Hindlimb muscle (tissue), 1 donor: ENCODE measurements at places on chromosomes 5 and 9. TPM values are rescaled to one million over a fixed set of nuclear protein-coding genes. Genes with fewer than 3 reads are reported as not detected.
A peak's percentile ranks its signal among the peaks of the same experiment; 100 is the strongest.

DNA sequence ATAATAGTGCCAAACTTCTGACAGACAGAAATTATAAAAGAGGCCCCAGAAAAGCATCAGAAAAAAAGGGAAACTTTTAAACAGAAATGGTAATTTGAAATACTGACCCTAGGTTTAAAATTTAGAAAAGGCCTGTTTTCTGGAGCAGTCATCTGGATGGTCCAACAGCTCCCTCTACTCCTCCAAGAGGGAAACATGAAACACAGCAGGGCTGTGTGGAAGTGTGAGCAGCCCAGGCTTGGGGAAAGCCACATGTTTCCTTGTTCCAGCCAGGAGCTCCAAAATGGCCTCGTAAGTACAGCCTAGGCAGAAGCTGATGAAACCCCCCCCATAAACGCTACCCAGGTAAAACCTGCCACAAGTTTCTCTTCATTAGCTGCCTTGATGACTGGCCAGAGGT, 499.3 kb upstream of the ADAMTS16 start:
- peak; percentile 15 for DNase-seq

Gene KIF20A
- polyA plus RNA-seq = 17.5 TPM

Gene HEMGN
- 4.2 TPM for polyA plus RNA-seq

DNA sequence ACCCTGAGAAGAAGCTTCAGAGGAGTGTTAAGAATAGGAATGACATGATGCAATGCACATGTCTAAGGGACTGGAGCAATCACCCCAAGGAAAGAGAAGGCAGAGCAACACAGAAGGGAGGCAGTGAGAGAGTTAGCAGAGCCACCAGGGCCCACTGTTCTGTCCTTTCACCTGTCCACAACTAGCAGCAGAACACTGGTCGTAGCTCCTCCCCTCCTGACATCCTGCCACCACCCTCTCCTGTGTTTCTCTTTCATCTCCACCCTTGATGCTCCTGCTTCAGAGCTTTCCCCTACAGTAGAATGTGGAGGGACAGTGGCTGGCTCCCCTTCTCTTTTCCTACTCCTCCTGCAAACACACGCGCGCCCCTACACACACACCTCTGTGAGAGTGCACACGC, 483.4 kb upstream of the KIF2A start:
- no peak for DNase-seq

Gene BTNL3
- polyA plus RNA-seq = not detected

Gene CDX1
- 0.19 TPM for polyA plus RNA-seq

Gene GMCL2
- polyA plus RNA-seq = not detected
